Activated CD4-positive, alpha-beta T cell treated with anti-CD3 and anti-CD28 coated beads, Interleukin-2, amount 10 ng/mL, durations not matched to agents 7 days and 5 days (primary cell): ENCODE measurements at places on chromosomes 5 and 9. TPM values are rescaled to one million over a fixed set of nuclear protein-coding genes. Genes with fewer than 3 reads are reported as not detected.

Gene FBP2
- total RNA-seq: not detected

Gene RNF14
- 33.7 TPM for total RNA-seq

Gene CENPH
- total RNA-seq: 40.0 TPM

DNA sequence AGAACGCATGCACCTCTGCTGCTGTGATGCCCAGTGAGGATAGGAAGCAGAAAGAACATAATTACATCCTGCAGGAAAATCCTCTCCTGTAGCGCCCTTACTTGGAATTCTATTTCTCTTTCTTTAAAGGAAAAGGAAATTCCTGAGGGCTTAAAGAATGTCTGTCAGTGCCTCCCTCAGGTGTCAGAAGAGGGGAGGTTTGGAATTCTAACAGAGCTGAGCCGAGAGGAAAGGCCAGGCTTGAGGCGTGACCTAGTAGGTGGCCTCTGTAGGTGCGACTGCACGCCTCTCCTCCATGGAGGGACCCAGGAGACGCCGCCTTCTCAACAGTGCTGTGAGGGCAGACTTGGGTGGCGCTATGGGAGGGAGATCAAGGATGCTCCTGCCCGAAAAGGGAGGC lies 55.9 kb upstream of the ERCC6L2 start:
- DNase-seq: no peak

GRCh38 chr9:104992659-104993058 lies 64.7 kb upstream of the ABCA1 start:
- no peak for DNase-seq

- DNase-seq: no peak
Measured at GRCh38 chr5:135930949-135931295, 23.9 kb downstream of the LECT2 start.

DNA sequence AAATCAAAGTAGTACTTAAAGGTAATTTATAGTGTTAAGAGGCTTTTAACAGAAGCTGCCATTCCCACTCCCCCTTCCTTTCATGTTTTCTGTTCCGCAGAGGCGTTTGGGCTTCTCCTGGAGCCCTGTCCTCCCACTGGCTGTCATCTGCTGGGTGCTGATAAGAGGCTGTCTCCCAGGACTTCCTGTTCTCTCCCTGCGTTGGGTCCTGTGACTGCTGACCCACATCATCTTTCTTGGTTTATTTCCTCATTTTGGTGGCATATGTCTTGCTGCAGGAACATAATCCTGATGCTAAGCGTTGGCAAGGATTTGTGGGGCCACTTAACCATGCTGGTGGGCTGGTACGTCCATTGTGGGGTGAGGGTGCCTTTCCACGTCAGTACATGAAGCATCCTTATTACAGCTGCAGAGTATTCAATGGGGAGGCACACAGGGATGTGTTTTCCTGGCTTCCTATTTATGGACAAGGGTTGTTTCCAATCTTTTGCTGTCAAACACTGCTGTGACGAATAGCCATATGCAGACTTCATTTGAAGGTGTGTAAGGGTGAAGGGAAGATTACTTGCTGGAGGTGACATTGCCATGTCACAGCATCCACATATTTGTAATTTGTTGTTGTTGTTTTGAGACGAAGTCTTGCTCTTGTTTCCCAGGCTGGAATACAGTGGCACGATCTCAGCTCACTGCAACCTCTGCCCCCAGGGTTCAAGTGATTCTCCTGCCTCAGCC lies 22.3 kb upstream of the RNF130 start:
- no peak for DNase-seq

- DNase-seq: no peak
Measured at GRCh38 chr9:69731348-69731747, 28.5 kb downstream of the PTAR1 start.

DNA sequence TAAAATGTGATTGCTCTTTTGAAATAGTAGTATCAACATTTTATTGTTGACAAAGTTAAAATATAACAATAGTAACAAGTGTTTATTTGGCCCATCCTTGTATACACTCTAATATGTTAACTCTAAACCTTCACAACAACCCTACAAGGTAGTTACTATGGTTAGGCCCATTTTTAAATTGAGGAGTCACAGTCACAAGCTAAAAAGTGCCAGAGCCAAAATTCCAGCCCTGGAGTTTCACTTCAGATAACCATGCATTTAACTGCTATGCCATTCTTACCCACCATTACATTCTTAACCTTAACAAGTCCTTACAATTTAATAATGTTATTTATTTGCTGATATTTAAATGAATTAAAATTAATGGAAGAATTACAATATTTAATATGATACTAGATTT lies 91.2 kb downstream of the CWC27 start:
- no peak for DNase-seq

DNA sequence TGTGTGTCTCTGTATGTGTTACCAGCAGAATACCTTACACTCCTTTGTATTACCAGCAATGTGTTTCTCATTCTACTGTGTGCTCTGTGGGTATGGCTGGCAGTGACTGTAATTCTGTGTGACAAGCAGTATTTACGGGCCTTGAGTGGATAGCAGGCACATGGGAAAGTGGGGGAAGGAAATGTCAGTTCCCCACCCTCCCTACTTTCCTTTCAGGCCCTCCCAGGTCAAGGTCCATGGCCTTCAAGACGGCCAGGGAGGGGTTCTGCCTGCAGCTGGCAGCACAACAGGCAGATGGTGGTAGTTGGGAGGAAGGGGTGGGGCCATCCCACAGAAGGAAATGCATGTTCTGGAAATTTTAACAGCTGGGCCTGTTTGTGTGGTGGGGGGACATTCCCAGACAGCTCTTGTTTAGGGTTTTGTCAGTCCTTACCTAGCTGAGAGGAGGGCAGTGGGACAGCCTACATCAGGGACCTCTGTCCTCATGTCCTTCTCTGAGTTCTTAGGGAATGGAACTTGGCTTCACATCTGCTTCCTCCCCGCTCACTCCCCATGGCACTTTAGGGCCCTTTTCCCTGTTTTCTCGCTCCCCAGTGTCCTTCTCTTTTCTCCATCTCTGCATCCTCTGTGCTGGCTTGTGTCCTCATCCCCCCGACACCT lies 14.6 kb upstream of the TNIP1 start:
- DNase-seq: no peak
